Activated CD4-positive, CD25-positive, alpha-beta regulatory T cell treated with anti-CD3 and anti-CD28 coated beads, Interleukin-2, amount 50 U/mL, for 16 hours (primary cell): ENCODE measurements at places on chromosomes 1 and 21.

DNA sequence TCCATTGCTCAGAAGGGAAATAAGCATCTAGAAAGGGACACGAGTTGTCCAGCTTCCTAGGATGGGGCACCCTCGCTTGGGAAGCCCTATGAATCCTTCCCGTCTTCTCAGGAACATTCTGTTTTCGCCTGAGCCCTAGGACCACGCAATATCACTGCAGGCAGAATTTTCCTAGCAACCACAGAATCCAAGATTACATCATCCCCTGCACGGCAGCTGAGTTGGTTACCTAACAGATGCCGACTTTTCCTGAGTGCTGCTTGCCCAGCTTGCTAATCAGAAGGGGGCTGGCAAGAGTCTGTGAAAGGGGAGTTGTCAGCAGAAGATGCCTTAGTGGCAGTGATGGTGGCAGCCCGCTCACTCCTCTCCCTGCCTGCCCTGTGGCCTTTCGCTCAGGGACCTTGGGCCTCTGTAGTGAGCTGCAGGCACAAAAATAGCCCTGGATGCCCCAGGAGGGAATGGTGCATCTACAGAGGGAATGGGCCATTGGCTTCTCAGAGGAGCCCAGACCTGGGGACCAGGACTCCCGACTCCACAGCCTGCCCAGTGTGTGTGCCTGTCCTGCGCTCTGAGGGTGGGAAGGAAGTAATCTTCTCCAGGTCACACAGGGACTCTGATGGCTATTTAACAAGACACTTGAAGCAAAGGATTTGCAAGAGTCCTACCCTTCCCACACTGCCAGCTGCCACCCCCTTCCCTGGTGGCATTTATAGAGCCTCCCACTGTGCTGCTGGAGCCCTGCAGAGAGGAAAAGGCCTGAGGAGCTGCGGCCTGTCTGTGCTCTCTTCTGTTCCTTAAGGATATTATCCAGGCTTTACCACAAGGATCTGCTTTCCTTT is 28.9 kb upstream of the CLSTN1 start:
- no peak for DNase-seq

DNA sequence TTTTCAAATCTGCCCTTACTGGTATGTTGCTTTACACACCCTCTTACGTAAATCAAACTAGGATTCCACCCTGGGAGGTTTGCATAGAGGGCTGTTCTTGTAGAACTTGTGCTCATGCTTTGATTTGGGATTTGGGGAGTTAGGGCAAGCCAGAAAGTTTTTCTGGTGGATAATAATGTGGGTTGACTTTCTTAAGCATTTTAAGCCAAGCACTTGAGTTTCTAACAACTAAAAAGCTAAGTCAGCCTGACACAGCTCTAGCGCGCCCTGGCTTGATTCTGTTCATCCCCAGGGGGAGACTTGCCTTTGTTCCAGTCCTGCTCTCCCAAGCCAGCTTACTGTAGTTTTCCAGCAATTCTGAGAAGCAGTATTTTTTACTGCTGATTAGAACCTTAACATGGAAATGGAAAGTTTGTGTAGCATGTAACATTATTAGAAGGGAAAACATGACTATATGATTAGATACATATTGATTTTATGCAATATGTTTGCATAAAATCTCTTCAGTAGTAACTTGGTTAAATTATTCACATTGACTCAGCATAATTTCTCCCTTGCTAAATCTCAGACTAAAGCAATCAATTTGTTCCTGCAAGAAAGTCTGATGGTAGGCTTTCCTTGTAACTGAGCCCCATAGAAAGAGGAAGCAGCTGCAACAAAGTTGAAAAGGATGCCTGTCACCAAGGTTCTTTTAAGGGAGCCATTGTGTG is 11.0 kb upstream of the PGD start:
- DNase-seq, result no peak

- DNase-seq, result peak; percentile 51
Measured at GRCh38 chr1:179883745-179884138, 1.7 kb downstream of the TOR1AIP1 start.

- no peak for DNase-seq
Measured at GRCh38 chr21:42165901-42166300, 53.0 kb upstream of the ABCG1 start.

GRCh38 chr1:21689661-21690372 is 20.7 kb upstream of the RAP1GAP start:
- no peak for DNase-seq
